Activated CD8-positive, alpha-beta memory T cell treated with anti-CD3 and anti-CD28 coated beads, Interleukin-2, amount 50 U/mL, for 48 hours (primary cell): ENCODE measurements at places on chromosomes 3 and 15.
A peak's percentile ranks its signal among the peaks of the same experiment; 100 is the strongest.

DNA sequence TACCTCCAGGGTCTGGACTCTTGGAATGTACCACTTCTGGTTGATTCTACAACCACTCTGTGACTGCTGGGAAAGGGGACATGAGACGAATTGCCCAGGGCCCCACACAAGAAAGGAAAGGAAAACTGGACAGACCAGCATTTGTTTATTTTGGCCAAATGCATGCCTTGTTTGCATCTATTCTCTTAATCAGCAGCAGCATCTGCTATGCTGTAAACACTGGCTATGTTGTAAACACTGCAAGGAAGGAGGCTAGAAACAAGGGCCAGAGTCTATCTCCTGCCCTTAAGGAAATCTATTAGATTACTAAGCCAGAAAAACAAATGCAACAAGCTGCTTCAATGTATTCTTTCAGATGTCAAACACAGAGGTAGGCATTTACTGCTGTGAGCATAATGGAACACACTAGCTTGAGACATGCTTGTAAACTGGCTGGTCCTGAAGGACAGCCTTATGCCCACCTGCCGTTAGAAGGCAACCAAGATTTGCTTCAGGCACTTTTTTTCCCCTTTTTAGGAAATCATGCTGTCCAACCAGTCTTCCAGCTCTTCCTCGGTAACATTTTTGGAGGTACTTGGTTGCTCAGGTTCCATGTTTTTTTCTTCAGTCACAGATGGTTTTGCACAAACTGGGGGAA lies 102.1 kb upstream of the CHRM5 start:
- DNase-seq = no peak

DNA sequence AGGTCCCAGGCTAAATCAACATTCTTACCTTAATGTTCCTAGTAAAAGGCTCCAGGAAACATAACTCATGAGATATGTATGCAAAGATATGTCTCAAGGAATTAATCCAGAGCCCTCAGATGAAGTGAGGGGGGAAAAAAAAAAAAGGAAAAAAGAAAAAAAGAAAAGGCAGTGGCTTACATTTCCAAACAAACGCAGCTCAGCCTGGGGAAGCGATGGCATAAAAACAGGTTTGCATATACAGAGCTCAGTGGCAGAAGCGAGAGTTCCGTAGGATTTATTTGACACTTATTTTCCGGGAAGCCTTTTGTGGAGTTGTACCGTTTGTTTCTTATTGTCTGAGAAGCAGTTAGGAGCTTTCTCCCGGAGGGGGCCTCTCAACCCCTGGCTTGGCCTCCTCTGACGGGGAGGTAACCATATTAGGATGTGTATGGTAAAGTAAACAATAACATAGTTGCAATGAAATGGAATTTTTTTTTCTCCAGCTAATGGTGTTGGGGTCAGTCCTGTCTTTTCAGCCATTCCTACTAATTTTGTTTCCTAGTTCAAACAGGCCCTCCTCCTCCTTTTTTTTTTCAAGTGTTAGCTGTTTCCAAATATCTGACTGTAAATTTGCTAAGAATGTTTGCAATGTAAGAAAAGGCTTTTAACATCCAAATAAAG lies 338.6 kb downstream of the FOXP1 start:
- no peak for DNase-seq

GRCh38 chr3:11607816-11608215 lies 35.9 kb downstream of the VGLL4 start:
- DNase-seq = no peak

DNA sequence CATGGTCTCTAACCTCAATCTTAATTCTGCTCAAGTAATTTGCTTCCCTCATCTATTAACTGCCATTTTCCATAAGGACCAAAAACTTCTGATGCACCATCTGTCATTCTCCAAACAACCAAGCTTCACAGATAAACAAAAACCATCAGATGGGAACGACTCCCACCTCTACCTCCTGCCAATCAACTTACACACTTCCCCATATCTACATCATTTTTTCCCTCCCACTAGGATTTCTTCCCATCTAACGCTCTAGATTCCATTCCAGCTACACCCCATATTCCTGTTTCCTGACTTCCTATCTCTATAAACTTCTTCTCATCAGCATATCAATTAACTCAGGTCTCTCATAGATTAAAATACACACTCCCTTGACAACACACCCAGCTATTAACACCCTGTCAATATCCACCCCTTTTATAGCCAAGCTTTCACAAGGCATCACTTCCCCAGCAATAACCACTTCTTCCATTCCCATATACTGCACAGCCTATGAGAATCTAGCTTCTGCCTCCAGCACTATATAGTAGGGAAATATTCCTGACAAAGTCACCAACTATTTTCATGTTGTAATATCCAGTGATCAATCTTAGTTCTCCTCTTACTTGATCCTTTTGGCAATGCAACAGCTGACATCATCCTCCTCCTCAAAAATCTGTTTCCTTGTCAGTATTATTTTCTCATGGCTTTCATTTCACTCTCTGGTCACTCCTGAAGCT lies 39.2 kb downstream of the SNX4 start:
- DNase-seq = no peak

DNA sequence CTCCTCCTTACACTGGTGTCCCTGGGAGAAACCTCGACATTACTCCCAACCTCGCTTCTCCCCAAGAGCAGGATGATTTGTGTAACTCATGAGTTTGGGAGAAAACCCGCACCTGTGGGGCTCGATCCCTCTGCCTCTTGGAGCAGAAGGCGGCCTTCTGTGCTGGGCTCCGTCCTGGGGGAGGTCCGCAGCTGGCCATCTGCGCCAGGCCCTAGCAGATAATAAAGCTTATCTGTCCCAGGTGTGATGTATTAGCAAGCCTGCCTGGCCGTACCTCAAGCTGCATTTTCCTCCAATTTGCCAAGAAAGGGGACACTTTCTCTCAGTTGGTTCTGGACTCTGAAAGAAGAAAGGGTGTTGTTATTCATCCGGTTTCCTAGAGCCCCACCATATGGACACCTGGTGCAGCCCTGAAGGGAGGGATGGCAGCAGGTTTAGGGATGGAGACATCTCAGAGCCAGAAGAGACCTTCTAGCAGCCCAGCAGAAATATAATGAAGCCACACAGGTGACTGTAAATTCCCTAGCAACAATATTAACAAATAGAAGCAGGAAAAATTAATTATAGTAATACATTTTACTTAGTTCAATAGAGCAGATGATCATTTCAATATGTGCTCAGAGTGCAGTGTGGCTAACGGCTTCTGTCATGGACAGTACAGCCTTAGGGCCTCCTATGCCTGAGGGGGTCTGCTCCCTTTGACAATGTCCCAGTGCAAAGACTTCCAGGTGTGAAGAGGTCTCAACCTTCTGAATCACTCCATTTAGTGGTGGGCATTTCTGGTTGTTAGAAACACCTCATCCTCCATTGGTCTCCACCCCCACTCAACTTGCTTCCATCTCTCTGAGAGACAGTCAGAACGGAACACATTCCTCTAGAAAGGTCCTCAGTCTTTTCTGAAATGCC lies 94.8 kb downstream of the CPN2 start:
- DNase-seq = peak; percentile 40

DNA sequence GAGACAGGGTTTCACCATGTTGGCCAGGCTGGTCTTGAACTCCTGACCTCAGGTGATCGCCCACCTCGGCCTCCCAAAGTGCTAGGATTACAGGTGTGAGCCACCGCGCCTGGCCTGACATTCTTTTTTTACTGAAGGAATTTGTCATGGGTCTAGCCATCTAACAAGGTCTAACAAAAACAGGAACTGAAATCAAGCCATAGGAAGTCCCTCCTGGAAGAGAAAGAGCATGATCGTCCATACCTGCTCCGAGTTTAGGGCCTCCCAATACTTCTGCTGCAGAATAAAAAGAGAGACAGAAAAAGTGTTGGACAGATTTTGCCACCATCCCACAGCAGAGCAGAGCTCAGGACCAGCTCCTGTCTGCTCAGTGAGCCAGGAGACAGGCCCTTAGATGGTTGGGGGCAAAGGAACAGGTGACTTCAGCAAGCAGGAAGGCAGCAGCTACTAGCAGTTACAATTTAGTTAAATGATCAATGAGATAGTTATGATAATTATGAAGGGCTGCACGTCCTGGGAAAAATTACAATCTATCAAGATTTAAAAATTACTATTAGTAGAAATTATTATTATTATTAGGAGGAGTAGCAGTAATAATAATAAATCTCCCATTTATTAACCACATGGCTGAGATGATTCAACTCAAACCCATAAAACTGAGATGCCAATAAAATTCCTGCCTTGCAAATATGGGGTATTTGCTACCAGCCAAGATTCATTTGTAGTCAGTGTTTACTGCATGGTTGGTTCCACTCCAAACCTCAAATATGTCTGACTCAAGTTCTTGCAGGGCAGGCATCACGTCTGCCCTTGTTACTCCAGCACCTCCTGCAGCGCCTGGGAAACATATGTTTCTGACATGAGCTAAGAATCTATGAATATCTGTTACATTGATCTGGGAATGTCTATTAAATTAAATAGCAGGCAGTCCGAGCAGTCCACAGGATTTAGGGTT lies 40.1 kb downstream of the TMEM44 start:
- no peak for DNase-seq

DNA sequence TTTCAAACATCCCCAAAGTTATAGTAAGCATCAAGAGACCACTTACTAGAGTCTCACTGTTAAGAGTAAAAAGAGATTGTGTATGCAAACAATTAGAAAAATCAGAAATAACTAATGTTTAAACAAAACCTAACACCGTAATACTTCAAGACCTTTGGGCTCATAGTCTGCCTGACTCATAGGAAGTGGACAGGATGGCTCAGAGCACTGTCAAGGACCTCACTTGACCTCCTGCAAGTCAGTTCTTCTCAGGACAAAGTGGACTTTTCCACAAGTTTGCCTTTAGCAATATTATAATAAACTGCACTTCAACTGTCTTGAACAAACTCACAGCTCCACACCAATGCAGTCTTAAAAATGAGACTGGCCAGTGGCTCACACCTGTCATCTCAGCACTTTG lies 34.8 kb downstream of the IL12A start:
- no peak for DNase-seq

GRCh38 chr3:182628531-182628930 lies 164.8 kb upstream of the ATP11B start:
- DNase-seq = no peak

GRCh38 chr15:30036036-30036703 lies 46.6 kb upstream of the GOLGA8J start:
- no peak for DNase-seq

DNA sequence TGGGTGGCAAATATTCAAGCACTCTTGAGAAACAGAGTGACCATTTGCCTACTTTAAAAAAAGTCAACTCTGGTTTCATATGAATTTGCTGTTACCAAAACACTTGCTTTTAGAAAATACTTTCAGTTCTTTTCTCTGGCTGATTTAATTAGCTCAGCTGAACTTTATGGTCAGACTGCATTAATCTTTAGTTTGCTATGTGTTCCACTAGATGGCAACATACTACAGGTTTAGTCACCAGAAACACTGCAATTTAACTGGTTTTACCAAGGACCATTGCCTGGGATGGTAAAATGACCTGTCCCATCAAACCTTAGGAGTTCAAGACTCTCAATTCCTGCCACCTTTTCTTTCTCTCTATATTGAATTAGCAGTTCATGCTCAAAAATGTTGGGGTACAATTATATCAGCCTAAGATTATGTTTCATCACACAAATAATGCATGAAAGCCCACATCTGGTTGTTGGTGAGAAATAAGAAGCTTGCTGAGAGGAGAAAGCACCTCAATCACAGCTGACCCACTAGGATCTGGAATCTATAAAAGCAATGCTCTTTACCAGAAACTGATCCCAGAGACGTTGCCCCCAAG lies 14.2 kb downstream of the EIF4E3 start:
- DNase-seq = no peak

DNA sequence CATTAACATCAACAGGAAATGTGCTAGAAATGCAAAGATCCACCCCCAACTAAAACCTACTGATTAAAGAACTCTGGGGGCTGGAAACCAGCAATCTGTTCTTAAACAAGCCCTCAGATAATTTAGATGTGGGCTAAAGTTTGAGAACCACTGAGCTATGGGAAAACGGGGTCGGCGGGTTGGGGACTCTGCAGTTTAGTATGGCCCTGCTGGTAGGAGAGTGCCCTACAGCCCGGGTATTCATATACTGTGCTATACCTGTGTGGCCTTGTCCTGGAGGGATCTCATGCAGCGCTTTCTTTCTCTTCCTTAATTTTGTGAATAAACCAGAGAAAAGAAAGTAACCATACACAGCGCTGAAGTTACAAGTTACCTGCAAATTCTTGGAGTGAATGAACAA lies 189.7 kb upstream of the GBE1 start:
- no peak for DNase-seq

DNA sequence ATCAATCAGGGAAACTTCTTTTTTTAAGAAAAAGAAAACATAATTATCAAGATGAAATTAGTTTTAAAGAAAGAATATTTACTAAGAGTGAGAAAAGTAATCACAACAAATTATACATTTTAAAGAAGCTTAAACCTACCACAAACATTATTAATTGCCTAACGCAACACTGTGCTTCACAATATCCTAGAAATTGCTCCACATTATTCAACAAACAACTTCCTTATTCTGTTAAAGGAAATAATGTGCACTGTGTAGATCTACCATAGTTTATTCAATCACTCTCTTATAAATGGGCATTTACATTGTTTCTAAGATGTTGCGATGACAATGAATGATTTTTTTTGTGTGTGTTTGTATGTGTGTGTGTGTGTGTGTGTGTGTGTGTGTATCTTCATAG lies 525.9 kb upstream of the KCNMB2 start:
- DNase-seq = no peak

GRCh38 chr15:82858932-82859331 lies 49.5 kb downstream of the WHAMM start:
- DNase-seq = no peak

GRCh38 chr3:127273206-127273605 lies 14.6 kb downstream of the PRR20G start:
- no peak for DNase-seq

DNA sequence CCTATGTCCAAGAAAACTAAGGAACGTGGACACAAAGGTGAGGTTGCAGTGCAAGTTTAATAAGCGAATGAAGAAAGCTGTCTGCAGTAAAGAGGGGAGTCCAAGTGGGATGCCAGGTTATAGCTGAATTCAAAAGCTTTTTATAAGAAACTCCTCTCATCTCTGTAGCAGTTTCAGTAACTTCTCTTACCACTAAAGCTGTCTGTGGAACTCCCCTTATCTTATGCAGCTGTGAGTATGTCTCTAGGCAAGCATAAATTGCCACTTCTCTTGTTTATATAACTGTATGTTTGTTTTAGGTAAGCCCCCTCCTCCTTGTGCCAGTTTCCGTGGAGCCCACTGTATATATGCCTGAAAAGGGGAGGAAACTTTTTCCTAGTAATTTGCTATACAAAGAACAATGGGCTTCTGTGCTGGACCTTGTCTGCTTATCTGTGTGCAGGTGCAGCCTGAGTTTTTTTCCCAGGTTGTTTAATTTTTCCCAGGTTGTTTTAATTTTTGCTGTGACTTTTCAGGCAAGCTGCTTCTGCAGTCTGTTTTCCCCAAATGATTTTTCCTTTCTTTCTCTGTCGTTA lies 875.1 kb upstream of the EPHA6 start:
- no peak for DNase-seq

GRCh38 chr15:35695003-35695402 lies 149.0 kb upstream of the DPH6 start:
- no peak for DNase-seq

GRCh38 chr3:142614059-142614626 lies 17.9 kb downstream of the PLS1 start:
- DNase-seq = no peak
